ENCODE measurements at places on chromosomes 2 and 18.

DNA sequence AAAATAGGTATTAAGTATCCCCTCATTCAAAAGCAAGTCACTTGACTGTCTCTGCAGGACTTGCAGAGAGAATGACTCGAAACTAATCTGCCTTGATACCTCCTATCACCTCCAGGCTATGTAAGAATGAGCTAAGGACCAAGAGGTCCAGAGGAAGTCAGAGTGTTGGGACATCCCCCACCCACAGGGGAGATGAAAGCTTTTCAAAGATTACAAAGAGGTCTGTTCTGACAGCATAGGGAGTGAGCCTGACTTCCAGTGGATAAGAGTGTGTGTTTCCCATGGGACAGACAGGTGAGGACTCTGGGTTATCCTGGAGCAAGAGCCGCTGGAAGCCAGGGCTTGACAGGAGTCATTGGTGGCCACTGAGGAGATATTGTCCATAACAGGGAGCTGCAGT lies 85.0 kb upstream of the TACR1 start:
- DNase-seq, result no peak

GRCh38 chr18:45522371-45522770 lies 92.9 kb upstream of the SLC14A2 start:
- no peak for DNase-seq

GRCh38 chr2:121360566-121361300 lies 75.7 kb upstream of the TFCP2L1 start:
- no peak for DNase-seq

DNA sequence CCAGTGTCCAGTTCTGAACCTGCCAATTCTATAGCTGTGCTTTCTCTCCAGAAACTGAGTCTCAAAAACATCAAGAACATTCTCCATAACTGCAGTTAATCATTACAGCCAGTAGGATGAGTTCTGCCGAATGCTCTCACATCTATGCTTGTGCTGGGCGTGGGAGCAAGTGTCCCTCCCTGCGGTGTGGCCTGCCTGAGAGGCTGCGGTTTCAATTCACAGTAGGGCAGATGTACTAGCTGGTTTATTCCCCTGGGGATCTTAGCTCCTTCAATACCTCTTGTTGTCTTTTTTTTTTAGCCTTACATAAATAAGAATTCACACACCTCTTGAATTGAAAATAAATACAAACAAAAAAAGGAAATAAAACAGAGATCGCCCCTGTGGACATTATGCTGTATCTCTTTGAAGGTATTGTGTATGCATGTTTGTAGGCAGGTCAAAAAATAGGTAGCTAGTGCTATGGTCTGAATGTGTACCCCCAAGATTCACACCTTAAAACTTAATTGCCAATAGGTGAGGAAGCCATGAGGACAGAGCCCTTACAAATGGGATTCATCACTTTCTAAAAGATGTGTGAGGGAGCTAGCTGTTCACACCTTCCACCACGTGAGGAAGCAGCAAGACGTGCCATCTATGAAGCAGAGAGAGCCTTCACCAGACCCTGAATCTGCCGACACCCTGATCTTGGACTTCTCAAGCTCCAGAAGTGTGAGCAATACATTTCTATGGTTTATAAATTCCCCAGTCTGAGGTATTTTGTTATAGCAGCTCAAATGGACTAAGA lies 74.3 kb downstream of the BCL2L11 start:
- DNase-seq, result peak; percentile 49

DNA sequence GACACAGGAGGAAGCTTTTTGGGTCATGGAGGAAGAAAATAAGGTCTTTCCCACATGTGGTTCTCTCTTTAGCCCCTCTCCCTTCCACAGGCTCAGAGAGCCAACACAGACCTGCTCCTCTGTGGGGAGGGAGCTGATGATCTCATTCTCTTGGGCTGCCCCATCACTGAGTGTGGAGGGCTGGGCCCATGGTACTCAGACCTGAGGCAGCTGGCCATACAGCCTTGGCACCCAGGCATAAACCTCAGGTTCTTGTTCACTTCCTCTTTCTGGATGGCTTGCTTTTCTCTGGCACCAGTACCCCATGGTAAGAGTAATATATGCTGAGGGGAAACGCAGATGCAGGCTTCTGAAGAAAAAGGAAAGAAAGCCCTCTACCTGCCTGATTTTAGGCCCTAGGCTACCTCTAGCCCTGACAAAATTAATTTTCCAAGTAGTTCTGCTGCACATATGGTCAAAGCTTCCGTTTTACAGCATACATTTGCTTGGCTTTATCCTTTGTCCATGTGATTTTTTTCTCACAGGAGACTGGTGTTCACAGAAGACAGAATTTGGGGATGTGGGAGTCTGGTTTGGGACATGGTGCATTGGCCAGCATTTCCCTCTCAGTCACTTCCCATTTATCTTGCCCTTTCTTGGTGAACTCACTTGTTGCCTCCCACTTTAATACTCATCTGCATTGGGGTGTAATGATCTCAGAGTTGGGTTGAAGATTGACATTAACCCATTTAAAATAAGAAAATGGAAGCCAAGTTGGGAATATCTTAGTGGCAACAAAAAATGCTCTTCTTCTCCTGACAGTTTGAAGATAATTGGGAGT lies 11.1 kb downstream of the DHRS9 start:
- DNase-seq, result no peak

DNA sequence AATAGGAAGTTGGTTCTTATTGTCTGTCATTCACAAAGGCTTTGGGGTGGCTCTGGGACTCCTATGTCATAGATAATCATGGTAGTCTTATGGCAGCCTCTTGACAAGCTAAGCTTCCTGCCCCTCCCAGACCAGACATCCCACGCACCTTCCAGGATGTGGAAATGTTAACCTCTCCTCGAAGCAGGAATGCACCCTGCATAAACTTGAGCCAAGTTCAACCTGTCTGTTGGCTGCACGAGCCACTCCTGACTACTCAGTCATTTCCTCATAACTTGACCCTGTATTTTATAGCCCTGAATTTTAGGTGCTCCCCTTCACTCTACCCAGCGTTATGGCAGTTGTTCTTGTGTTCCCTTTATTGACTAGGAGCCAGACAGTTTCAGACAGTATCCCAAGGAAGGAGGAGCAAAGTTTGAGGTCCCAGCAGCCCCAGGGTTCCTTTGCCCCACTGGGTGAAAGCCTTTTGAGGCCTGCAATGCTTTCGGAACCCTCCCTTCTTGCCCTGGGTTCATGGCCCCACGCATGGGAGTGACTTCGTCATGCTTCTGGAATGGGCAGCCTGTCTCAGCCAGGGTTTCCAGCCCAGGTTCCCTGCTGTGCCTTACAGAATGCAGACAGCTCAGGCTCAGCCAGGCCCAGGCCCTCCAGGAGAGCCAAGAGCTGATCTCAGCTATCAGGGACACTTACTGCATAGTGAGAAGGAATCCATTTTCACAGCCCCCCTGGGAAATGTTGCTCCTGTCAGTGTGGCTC lies 15.6 kb upstream of the INO80C start:
- no peak for DNase-seq

GRCh38 chr2:214995409-214995808 lies 143.0 kb downstream of the ABCA12 start:
- no peak for DNase-seq

GRCh38 chr2:183037553-183038340 lies 510 bp downstream of the NCKAP1 start:
- peak; percentile 42 for DNase-seq

GRCh38 chr2:37877457-37878315 lies 47.4 kb upstream of the RMDN2 start:
- DNase-seq, result peak; percentile 77
